ENCODE measurements at places on chromosomes 11 and 22.

DNA sequence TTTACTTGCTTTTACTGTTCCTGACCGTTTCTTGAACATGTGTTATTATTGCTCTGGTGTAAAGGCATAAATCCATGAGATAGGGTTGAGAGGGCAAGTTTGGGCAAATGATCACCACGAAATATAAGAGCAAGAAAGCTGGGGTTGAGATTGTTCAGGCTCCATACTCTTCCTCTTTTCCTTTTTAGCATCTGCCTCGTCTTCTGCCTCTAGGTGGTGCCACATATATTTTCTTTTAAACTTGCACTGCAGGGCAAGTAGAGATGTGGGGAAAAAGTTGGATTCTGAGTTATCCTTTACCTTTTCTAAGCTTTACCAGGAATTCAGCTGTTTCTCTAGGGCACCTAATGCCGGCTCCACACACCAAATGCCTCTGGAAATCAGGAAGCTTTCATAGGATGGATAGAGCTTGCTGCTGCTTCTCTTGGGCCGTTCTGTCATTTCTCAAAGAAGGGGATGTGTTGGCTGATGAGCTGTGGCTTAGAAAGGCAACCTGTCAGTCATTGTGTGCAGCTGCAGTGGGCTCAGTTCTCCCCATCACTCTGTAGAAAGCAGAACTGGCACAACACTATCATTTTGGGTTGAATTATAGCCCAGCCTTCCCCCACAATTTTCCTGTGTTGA, 98.2 kb downstream of the LDLRAD3 start:
- DNase-seq: no peak

GRCh38 chr22:27737521-27737920, 64.0 kb downstream of the MN1 start:
- DNase-seq: no peak

DNA sequence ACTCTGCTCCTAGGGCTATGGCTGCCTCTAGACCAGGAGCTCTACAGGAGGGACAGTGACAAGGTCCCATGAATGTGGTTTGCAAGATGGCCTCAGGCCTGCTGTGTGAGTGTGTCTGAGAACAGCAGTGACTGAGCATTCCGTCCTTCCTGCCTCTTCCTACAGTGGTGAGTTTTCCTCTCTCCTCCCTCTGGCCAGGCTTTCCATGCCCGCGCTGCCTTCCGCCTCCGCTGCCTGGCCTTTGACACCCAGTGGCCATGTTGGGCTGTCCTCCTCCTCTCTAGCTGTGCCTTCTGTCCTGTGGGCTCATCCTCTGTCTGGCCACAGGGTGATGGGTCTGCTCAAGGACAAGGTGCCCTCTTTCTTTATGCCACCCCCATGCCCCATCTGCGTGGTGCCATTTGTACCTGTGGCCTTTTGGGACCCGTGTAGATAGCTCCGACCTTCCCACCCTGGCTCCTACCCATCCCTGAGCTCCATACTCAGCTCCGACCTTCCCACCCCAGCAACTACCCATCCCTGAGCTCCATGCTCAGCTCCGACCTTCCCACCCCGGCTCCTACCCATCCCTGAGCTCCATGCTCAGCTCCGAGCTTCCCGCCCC, 970.4 kb downstream of the BRD1 start:
- no peak for DNase-seq

DNA sequence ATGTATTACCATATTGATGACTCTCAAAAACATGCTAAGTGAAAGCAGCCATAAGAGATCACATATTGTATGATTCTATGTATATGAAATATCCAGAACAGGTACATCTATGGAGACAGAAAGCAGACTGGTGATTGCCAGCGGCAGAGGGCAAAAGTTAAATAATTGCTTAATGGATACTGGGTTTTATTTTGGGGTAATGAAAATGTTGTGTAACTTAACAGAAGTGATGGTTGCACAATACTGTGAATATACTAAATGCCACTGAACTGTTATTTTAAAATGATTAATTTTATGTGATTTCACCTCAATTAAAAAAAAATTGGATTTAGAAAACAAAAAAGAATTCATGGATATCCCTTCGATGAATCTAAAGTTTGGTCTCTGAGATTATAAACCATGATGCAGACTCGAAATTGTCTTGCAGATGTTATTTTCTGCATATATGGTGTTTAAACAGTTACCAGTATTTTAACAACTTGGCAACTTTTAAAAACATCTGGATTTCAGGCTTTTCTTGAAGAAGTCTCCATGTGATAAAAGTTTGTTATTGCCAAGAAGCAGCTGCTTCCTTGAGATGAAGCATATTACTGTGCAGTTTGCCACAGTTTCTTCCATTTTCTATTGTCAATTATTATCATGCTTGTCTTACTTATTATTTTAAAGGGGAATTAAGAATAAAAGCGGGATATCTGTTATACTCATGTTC, 38.1 kb downstream of the LARGE2 start:
- peak; percentile 58 for DNase-seq

DNA sequence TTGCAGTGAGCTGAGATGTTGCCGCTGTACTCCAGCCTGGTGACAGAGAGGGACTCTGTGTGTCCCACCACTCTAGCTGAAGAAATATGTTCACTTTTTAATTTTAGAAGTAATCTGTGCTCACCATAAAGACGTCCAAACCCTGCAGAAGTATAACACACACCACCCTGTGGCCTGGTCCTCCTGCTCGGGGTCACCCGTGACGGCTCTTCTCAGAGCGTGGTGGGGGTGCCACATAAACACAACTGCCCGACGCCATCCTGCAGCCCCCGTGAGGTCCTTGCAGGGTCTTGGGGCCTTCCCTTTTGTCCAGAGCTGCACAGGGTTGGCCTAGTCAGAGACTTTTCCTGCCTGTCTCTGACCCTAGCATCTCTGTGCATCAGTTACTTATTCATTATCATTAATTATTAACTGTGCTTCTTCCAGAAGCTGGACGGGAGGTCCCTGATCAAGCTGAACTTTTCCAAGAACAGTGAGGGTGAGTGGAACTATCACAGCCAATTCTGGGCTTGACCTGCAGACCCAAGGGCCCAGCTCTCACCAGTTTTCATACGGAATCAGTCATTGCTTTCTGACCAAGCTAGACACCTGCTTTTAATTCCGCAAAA, 8.9 kb downstream of the PPIL2 start:
- DNase-seq: no peak

GRCh38 chr11:26254378-26254777, 77.6 kb upstream of the ANO3 start:
- no peak for DNase-seq

DNA sequence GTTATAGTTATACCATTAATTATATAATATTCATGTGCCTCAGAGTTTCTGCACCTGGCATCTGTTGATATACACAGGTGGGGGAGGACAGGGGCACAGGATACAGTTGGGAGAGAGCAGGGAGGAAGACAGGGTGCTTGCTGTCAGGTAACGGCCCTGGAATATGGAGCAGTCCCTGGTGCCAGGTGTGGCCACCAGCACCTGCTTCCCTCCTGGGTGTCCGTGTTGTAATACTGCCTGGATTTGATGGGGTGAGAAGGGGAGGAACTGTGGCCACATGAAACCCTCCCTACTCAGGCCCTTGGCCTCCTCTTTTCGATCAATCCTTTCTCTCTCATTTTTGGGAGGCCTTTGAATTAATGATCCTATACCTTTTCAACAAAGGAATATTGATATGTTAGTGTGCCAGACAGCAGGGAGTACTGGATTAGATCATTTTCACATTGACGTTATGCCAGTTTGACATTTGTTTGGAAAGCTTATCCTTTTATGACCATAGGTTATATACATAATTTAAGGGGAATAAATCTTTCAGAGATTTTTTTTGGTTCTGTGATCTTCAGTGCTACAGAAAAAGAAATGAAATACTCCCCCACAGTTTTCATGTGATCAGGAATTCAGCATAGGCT, 88.6 kb downstream of the TEAD1 start:
- DNase-seq: no peak

GRCh38 chr11:61498767-61499341, 9.7 kb upstream of the LRRC10B start:
- no peak for DNase-seq

GRCh38 chr11:96161307-96162089, 181.5 kb downstream of the MAML2 start:
- no peak for DNase-seq

- peak; percentile 52 for DNase-seq
Observed at GRCh38 chr11:61828629-61829407, 718 bp downstream of the FADS2 start.

- DNase-seq: no peak
Observed at GRCh38 chr11:115272925-115273324, 231.3 kb downstream of the CADM1 start.

DNA sequence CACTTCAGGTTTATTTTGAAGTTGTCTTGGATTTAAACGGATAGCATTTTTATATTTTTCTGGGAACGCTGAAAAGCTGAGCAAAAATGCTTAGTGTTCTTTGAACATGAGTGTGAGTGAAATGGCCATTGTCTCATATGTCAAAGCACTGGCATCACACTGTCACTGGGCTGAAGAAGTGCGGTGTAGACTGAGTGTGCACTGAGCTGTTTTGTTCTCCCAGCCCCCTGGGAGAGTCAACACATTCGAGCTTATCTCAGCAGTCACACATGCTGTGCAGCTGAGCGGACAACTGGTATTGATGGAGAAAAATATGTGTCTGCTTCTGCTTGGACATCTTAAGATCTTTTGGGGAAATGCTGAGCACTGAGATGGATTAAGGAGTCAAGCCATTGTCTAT, 90.8 kb downstream of the TECTA start:
- DNase-seq: no peak

GRCh38 chr11:44595964-44596381, 30.5 kb downstream of the CD82 start:
- peak; percentile 75 for DNase-seq

- peak; percentile 76 for DNase-seq
Observed at GRCh38 chr22:17910561-17911311, 113.6 kb downstream of the MICAL3 start.

DNA sequence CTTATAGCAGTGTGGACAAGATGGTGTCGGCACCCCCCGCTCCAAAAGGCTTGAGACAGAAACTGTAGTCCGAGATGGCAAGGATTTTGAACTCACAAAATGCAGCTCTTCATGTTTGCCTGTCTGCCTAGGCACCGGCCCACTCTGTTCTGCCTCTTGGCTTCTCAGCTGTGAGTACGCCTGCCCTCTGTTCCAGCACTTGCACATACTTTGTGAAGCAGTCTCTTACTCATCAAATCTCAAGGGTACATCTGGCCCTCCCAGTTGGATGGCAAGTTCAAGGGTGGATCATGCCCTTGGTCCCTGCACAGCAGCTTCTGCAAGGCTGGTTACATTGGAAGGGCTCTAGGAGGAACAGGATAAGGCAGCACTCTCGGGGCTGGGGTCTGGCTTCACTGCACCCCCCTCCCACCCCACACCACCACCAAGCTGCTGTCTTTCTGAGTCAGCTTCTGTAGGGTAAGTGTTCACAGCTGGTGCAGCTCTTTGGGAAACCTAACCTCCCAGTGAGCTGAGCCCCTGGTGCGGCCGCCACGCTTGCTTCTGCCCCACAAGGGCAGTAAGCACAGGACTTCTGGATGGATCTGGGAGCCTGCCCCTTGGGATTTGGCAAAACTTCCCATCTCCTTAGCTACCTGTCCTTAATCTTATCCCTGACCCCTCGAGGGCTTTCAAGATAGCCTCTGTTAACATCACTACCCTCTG, 37.2 kb downstream of the FAM83F start:
- no peak for DNase-seq

GRCh38 chr11:6405052-6405667, 13.7 kb downstream of the APBB1 start:
- DNase-seq: peak; percentile 35

DNA sequence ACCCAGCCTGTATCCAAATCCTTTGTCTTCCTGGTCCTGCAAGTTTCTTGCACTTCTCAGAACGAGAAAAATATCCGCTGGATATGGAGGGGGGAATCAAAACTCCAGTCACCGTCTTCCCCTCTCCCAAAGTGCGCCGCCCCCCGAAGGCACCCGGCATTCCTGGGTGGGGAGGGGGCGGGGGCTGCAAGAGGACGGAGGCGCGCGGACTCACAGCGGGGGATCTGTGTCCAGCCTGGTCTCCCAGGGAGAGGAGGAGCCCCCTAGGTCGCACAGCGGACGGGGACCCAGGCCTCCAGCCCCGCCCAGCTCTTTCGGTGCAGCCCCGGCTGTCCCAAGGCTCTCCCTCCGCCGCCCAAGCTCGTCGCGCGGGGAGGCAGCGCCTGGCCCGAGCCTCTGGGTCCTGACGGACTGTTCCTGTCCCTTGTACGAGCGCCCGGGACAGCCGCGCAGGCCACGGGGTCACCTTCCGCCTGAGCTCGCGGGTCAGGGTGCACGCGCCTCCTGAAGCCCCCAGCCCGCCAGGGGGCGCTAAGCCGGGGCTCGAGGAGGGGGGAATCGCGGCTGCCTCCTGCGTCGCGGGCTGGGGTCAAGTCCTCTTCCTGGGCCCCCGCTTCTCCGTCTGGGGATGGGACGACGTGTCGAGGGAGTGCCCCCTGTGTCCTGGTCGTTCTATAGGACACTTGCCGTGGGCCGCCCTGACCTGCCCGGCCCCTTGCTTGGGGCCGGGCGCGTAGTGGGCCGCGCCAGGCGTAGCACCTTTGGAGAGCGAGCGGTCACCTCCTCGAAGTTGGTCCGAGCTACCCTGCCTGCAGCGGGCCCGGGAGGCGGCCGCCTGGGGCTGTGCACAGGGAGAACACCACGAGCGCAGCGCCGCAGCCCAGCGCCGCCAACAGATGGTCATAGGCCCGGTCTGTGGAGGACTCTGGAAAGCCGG, 2.4 kb upstream of the WNT11 start:
- DNase-seq: peak; percentile 84

DNA sequence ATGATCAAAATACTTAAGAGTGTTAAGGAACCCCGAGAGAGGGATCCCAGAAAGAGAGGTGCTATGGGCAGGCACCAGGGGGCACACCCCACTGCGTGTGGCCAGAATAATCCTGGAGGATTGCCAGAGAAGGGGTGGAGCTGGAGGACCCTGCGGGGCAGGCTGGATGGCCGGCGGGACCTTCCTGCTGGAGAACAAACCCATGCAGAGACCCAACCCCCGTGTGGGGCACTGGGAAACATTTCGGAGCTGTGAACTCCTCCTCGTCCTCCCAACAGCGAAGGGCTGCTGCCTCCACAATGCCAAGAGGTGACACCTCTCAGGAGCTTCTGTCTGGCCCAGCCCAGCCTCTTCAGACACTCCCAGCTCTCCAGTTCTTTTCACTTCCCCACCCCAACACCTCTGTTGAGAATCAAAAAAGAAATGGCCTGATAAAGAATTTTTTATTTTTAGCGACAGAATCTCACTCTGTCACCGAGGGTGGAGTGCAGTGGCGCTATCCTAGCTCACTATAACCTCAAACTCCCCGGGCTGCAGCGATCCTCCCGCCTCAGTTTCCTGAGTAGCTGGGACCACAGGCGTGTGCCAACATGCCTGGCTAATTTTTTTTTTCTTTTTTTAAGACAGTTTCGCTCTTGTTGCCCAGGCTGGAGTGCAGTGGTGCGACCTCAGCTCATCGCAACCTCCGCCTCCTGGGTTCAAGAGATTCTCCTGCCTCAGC, 25.6 kb downstream of the RHOD start:
- no peak for DNase-seq

All from hindlimb muscle (tissue), 1 donor.